Transverse colon (tissue), 4 donors: ENCODE measurements at places on chromosomes 4 and X. TPM values are rescaled to one million over a fixed set of nuclear protein-coding genes. Genes with fewer than 3 reads are reported as not detected.

The FRMPD3 gene
- 0.75 TPM for total RNA-seq

DNA sequence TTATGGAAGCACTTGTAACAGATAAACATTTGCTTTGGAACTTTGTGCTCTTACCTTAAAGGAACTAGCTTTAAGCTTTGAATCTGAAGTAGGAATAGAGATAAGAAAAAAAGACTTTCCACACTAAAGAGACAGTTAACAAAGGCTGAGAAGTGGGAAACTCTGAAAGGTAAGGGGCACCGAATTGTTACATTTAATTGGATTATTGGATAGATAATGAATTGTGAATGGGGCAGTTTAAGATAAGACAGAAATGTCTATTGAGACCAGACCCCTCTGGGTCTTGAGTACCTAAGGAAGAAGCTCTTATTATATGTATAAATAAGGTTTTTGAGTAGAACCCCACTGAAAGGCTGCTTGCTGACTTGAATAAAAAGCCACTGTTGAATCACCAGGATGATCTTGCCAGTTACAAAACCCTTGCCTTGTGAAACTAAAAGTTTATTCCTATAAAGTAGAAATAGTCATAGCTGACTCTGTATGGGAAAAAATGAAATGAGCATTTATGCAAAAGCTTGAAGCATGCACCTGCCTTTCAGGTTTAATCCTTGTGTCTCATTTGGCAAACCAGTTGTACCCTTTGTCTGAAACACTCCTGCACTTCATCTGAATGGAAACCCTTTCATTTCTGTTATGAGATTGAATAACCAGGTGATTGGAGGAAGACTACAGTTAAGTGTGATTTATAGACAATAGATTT, 423.2 kb downstream of the RPA4 start:
- DNase-seq: no peak
- H3K27ac ChIP-seq: no peak overlapping the region
- H3K4me3 ChIP-seq: no peak overlapping the region
- no peaks in the 10 kb centered on the region for H3K4me1 ChIP-seq

DNA sequence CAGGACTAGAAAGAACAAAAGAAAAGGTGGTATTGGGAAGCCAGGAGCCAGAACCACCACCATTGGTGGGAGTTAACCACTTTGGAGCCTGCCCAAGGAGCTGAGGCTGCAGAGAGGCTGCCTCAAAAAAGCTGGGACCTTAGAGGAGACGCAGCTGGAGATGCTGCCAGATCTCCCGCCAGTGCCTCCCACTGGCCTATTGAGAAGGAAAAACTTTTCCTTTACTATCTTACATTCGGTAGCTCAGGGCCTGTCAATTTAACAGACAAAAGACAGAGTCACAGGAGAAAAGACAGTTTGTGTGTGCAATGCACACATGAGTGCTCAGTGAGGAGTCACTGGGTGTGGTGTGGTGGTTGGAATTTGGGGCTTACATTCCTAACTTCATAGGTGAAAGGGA, 52.4 kb upstream of the HPSE start:
- H3K27me3 ChIP-seq: no peaks in the 10 kb centered on the region
- no peaks in the 10 kb centered on the region for H3K36me3 ChIP-seq
- no peak for DNase-seq
- H3K4me3 ChIP-seq: no peak overlapping the region

DNA sequence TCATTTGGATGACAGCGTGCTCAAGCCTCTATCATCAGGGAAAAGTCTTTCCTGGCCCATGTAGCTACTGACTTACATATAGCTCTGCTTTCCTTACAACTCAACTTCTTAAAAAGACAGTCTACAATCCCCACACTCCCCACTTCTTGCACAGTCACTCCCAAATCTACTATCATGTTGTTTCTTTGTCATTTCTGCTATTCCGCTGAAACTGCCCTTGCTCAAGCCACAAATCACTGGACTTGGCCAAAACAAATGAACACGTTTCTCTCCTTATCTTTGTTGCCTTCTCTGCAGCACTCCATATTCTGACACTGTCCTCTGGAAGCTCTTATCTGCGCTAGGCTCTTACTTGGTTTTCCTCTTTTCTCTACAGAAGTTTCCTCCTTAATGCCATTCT, 28.2 kb downstream of the GPRIN3 start:
- no peaks in the 10 kb centered on the region for H3K27me3 ChIP-seq
- no peak overlapping the region for H3K4me3 ChIP-seq
- H3K4me1 ChIP-seq: peaks cover 9% of the 10 kb centered on the region
- no peaks in the 10 kb centered on the region for H3K36me3 ChIP-seq
- DNase-seq: no peak
- no peak overlapping the region for H3K27ac ChIP-seq

- peak; percentile 13 for DNase-seq
- H3K4me1 ChIP-seq: no peaks in the 10 kb centered on the region
- H3K27me3 ChIP-seq: no peaks in the 10 kb centered on the region
- H3K36me3 ChIP-seq: no peaks in the 10 kb centered on the region
- H3K4me3 ChIP-seq: peak within 1 kb of the TSS; percentile 39
- peak within 1 kb of the TSS; percentile 53 for H3K27ac ChIP-seq
Measured at GRCh38 chr4:15469402-15470127, at the start of gene CC2D2A. Gene CC2D2A, plus strand, starts transcription at chr4:15469882. Its CDS starts 6,051 bp downstream, at chr4:15475933.
